SIG-M5 (cell line): ENCODE measurements at places on chromosomes 2 and 18.

- DNase-seq = no peak
These were observed 37.6 kb upstream of the MCM6 start for GRCh38 chr2:135913727-135914365.

DNA sequence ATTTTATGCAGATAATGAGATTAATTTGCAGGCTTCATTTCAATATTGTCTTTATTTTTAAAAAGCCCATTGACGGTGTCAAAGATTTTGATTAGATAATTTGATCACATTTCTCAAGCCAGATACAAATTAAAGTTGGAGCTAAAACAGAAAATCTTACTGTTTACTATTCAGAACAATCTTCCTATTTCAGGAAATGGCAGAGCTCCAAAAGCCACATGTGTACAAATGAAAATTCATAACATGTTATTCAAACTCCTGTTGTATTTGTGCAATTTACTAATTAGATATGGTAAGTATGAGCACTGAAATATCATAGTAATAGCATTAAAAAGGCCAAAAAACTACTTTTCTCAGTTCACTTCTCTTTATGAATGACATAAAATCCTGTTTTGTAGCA is 682.9 kb downstream of the KCNJ3 start:
- DNase-seq = no peak

DNA sequence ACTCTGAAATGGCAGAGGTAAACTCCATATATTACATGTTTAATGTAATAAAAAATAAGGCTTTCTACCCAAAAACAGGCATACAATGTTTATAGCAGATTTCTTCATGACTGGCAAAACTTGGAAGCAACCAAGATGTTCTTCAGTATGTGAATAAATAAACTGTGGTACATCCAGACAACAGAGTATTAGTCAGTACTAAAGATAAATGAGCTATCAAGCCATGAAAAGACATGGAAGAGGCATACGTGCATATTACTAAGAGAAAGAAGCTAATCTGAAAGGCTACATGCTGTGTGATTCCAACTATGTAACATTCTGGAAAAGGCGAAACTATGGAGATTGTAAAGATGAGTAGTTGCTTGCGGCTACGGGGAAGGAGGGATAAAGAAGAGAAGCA is 97.4 kb downstream of the OSR1 start:
- no peak for DNase-seq

- no peak for DNase-seq
These were observed 367 bp downstream of the FBXO48 start for GRCh38 chr2:68466778-68467076.

DNA sequence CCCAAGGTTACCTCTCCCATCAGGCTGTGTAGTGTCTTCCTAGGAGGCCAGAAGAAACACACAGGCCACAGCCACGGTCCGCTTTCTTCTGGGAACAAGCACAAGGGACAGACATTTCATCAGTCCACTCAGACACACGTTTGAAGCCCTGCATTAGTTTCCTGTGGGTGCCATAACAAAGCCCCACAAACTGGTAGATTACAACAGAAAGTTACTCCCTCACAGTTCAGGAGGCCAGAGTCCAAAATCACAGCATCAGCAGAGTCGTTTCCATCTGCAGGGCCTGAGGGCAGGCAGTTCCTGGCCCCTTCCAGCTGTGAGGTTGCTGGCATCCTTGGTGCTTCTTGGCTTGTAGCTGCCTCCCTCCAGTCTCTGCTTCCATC is 8.8 kb upstream of the PRLH start:
- no peak for DNase-seq
